Endothelial cell (in vitro differentiated cells): ENCODE measurements at places on chromosomes 3 and 15.
A peak's percentile ranks its signal among the peaks of the same experiment; 100 is the strongest.

- no peaks in the 10 kb centered on the region for H3K4me1 ChIP-seq
- H3K27me3 ChIP-seq, result no peaks in the 10 kb centered on the region
- H3K36me3 ChIP-seq, result no peaks in the 10 kb centered on the region
- no peak for DNase-seq
- no peak overlapping the region for H3K27ac ChIP-seq
Observed at GRCh38 chr3:76353683-76354082, 568.3 kb upstream of the ZNF717 start.

DNA sequence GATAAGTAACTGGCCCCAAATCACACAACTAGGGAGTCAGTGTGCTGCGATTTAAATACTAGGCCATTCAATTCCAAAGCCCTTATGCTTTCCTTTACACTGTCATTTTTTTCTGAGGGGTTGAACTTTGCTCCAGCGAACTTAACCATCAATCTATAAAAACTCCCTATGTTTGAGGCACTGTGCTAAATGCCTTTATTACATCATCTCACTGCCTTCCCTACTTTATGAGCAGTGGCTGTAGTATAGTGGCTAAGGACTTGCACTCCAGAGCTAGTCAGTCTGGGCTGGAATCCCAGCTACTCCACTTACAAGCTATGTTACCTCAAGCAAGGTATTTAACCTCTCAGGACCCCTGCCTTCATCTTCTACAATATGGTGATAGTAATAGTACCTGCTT is 26.9 kb upstream of the WDR72 start:
- H3K27ac ChIP-seq, result no peak overlapping the region
- H3K4me3 ChIP-seq, result no peak overlapping the region
- no peak for DNase-seq
- H3K27me3 ChIP-seq, result no peaks in the 10 kb centered on the region
- no peaks in the 10 kb centered on the region for H3K4me1 ChIP-seq

GRCh38 chr3:87206070-87206469 is 21.0 kb upstream of the CHMP2B start:
- H3K4me3 ChIP-seq, result no peak overlapping the region
- no peaks in the 10 kb centered on the region for H3K36me3 ChIP-seq
- no peaks in the 10 kb centered on the region for H3K27me3 ChIP-seq
- DNase-seq, result no peak
- H3K4me1 ChIP-seq, result no peaks in the 10 kb centered on the region
- H3K27ac ChIP-seq, result no peak overlapping the region

DNA sequence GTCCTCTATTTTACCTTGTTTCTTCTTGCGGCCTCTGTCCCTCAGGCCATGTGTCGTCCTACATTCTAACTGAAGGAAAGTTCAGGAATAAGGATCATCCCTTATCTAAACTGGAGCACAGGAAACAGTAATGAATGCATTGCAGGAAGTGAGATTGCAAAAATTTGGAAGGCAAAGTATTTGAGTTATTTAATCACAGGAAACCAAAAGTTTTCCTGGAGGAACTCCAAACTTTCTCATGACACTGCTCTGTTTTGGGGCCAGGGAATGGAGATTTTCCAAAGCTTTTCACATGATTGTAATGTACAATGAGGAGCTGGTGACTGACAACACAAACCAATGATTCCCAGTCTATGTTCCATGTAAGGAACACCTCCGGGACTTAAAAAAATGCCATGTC is 57.8 kb upstream of the PLSCR4 start:
- DNase-seq, result no peak
- peaks cover 21% of the 10 kb centered on the region for H3K4me1 ChIP-seq
- H3K36me3 ChIP-seq, result no peaks in the 10 kb centered on the region
- H3K27ac ChIP-seq, result peak overlapping the region; percentile 98
- H3K27me3 ChIP-seq, result no peaks in the 10 kb centered on the region

DNA sequence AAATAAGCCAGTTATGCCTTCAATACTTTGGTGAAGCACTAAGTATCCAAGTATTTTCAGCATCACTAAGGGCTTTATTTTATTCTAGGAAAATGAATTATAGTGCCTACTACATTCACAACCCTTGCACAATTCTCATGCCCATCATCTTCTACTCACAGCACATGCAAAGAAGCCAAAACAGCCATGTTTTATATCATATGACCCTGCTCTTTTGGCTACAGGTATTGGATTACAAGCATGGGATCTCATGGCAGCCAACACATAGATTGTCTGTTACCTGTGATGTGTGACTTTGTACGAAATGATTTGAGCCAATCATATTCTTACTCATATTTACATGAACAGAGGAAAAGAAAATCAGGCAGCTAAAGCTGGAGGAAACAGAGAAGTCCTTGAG is 38.6 kb downstream of the STT3B start:
- no peak overlapping the region for H3K27ac ChIP-seq
- H3K36me3 ChIP-seq, result no peaks in the 10 kb centered on the region
- peaks cover 2% of the 10 kb centered on the region for H3K27me3 ChIP-seq
- no peak for DNase-seq
- H3K4me1 ChIP-seq, result peaks cover 22% of the 10 kb centered on the region
- no peak overlapping the region for H3K4me3 ChIP-seq

GRCh38 chr15:63306492-63307073 is 29.2 kb downstream of the APH1B start:
- DNase-seq, result no peak
- H3K4me1 ChIP-seq, result peaks cover 5% of the 10 kb centered on the region
- H3K27me3 ChIP-seq, result no peaks in the 10 kb centered on the region
- no peak overlapping the region for H3K27ac ChIP-seq
- H3K4me3 ChIP-seq, result no peak overlapping the region

DNA sequence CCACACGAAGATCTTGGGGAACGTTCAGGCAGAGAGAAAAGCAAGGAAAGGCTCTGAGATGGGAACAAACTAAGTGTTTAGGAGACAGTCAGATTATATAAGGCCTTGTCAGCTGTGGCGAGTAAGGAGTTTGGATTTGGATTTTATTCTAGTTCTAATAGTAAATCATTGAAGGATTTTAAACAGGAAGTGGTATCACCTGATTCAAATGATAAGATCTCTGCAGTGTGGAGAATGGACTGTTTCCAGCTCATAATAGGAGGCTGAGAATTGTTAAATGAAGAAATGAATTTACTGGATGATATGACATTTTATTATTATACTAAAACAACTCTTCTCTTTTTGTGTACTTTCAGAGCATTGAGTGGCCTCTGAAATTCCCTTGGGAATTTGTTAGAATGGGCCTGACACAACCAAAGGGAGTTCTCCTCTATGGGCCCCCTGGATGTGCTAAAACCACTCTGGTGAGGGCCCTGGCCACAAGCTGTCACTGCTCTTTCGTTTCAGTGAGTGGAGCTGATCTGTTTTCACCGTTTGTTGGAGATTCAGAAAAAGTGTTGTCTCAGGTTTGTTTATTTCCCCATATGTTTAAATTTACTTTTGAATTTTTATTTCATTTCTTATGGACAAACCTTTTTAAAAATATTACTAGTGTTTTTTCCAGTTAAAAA is 36.0 kb upstream of the GATM start:
- peaks cover 7% of the 10 kb centered on the region for H3K4me1 ChIP-seq
- H3K36me3 ChIP-seq, result peaks cover 25% of the 10 kb centered on the region
- H3K4me3 ChIP-seq, result no peak overlapping the region
- H3K27me3 ChIP-seq, result peaks cover 1% of the 10 kb centered on the region
- H3K27ac ChIP-seq, result no peak overlapping the region

DNA sequence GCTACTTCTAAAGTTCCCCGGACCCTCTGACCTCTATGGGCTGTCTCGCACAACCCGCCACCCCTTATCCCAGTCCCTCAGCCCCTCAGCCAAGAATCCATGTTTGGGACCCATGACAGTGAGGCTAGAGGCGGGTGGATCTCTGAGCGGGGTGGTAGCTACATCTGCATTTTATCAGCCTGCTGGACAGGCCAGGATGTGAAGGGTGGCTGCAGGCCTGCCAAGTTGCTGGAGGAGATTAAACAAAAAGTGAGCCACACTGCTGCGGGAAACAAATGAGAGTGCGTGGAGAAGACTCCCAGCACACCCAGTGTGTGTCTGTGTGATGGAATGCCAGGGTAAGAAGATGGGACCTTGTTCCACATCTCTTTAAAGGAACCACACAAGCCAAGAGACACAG is 51.1 kb upstream of the SPATA12 start:
- H3K36me3 ChIP-seq, result peaks cover 3% of the 10 kb centered on the region
- H3K4me3 ChIP-seq, result no peak overlapping the region
- peaks cover 9% of the 10 kb centered on the region for H3K4me1 ChIP-seq
- no peak for DNase-seq
- H3K27ac ChIP-seq, result no peak overlapping the region

GRCh38 chr3:143526011-143526545 is 322.2 kb downstream of the SLC9A9 start:
- no peaks in the 10 kb centered on the region for H3K4me1 ChIP-seq
- no peak overlapping the region for H3K27ac ChIP-seq
- no peak for DNase-seq
- H3K4me3 ChIP-seq, result no peak overlapping the region

DNA sequence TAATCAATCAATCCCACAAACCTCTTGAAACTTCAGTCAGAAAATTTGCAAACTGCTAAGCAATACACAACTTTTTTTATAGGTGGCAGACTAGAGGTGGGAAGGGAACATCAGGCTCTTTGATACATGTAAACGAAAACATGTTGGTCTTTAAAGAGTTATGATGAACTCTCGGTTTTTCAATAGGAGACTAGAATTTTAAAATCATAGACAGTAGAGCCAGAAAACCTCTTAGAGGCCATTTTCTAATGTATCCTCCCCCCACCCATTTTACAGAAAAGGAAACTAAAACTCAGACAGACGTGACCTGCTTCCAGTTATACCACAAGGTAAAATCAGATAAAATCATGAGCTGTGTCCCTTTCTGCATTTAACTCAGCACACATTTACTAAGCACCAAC is 179.1 kb upstream of the LPP start:
- H3K4me1 ChIP-seq, result peaks cover 4% of the 10 kb centered on the region
- no peaks in the 10 kb centered on the region for H3K27me3 ChIP-seq
- no peaks in the 10 kb centered on the region for H3K36me3 ChIP-seq
- no peak overlapping the region for H3K4me3 ChIP-seq
- no peak overlapping the region for H3K27ac ChIP-seq

DNA sequence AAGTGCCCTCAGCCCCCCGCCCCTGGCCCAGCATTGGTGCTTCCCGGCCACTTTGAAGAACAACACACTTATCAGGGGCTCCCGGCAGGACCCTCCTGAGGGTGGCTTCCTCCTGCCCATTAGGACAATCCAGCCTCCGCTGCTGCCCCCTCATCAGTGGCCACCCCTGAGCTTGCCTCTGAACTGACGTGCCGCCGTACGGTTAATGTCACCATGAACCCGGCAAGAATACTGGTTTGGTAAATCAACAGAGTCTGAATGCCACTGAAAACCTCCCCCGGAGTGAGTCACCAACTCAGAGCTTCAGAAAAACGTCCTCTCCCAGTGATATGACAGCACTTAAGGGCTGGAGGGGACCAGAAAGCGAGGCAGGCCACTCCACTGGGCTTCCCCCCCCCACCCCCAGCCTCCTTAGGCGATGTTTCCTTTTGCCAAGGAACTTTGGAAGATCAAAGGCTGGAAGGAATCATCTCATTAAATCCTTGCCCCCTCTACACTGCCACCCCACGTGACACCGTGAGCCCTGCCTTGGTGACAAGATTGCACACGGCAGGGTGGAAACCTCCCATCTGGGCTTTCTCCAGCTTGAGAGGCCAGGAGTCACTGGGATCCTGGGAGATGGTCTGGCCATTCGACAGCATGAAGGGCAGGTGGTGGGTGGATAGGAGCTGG is 142.1 kb downstream of the NUP210 start:
- no peak for DNase-seq
- no peak overlapping the region for H3K27ac ChIP-seq
- no peaks in the 10 kb centered on the region for H3K36me3 ChIP-seq
- H3K4me3 ChIP-seq, result no peak overlapping the region

GRCh38 chr3:136957751-136958288 is at the start of gene IL20RB:
Gene IL20RB (plus strand): TSS chr3:136957983. CDS start chr3:136958114, 131 bp downstream.
- H3K27ac ChIP-seq, result no peak within 1 kb of the TSS
- H3K36me3 ChIP-seq, result peaks cover 8% of the 10 kb centered on the region
- DNase-seq, result no peak
- peaks cover 14% of the 10 kb centered on the region for H3K4me1 ChIP-seq
- H3K27me3 ChIP-seq, result no peaks in the 10 kb centered on the region
- no peak within 1 kb of the TSS for H3K4me3 ChIP-seq

DNA sequence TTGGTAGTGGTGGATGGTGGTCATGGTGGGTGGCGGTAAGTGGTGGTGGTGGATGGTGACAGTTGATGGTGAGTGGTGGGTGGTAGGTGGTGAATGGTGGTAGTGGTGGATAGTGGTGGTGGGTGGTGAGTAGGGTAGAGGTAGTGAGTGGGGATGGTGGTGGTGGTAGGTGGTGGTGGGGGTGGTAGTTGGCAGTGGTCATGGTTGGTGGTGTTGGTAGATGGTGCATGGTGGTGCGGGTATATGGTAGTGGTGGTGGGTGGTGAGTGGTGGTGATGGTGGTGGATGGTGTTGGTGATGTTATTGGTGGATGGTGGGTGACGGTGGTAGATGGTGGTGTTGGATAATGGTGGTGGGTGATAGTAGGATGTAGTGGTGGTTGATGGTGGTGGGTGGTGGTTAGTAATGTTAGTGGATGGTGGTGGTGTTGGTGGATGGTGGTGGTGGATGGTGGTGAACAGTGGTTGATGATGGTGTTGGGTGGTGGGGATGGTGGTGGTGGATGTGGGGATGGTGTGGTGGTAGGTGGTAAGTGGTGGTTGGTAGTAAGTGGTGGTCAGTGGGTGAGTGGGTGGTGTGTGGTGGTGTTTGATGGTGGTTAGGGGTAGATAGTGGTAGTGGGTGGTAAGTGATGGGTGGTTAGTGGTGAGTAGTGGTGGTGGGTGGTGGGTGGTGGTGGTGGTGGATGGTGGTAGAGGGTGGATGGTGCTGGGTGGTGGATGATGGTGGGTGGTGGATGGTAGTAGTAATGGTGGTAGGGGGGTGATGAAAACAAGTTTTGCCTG is 16.7 kb upstream of the RIOX2 start:
- no peak for DNase-seq
- no peaks in the 10 kb centered on the region for H3K36me3 ChIP-seq
- H3K27ac ChIP-seq, result no peak overlapping the region

DNA sequence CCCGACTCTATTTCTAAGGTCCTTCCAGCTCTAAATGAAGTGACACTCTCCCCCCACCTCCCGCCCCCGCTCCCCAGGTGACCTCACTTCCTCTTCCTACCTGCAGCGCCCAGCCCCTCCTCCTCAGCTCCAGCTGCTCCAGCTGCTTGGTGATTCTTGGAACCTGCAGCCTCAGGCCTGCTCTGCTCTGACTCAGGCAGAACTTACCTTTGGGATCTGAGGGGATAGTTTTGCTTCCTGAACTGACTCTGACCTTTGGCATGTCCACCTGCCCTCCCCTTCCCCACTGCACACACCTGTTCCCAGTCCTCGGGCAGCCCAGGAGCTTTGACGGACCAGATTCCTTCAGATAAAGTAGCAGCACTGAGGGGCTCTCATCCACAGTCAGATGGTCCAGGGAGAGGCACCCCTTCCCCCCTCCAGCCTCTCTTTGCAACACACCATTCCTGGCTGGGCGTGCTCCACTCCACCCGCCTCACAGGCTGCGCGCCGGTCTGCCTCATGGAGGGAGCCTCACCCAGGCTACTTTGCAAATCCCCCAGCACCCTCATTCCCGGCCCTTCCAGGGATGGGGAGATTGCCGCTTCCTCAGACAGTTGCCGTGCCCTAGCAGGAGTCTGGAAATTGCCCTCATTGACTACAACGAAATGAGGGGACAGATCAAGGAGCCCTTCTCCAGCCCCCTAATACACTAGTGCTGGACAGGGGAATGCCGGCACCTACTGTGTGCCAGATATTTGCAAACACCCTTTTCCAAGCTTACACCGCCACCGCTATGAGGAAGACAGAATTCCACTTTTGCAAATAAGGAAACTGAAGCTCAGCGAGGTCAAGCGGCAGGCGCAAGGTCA is 692 bp upstream of the C15orf39 start:
- peak overlapping the region; percentile 82 for H3K27ac ChIP-seq
- no peak for DNase-seq
- peaks cover 33% of the 10 kb centered on the region for H3K4me1 ChIP-seq
- H3K36me3 ChIP-seq, result no peaks in the 10 kb centered on the region
- H3K4me3 ChIP-seq, result peak overlapping the region; percentile 97
- H3K27me3 ChIP-seq, result peaks cover 13% of the 10 kb centered on the region
